ENCODE measurements at places on chromosomes 12 and 14.

- no peak for DNase-seq
Observed at GRCh38 chr14:54453252-54453651, 12.1 kb upstream of the CNIH1 start.

GRCh38 chr12:51809193-51809592, 39.3 kb downstream of the FIGNL2 start:
- no peak for DNase-seq

DNA sequence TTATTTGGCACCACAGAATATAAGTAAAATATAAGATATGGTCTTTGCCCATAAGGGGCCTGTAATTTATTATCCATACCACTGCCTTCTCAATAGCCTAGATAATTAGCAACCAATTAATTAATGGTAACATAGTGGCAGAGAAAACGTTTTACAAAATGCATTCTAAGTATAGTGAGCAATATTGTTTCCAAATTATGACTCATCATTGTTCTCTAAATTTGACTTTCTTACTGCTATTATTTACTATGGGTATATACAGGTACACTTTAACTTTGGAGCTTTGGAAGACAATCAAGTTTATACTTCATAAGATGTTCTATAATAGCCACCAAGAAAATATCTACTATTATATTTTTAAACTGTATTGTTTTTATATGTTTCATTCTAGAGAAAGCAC, 26.7 kb downstream of the DCP1B start:
- DNase-seq = no peak

GRCh38 chr14:76742966-76743365, 18.3 kb upstream of the VASH1 start:
- DNase-seq = no peak

DNA sequence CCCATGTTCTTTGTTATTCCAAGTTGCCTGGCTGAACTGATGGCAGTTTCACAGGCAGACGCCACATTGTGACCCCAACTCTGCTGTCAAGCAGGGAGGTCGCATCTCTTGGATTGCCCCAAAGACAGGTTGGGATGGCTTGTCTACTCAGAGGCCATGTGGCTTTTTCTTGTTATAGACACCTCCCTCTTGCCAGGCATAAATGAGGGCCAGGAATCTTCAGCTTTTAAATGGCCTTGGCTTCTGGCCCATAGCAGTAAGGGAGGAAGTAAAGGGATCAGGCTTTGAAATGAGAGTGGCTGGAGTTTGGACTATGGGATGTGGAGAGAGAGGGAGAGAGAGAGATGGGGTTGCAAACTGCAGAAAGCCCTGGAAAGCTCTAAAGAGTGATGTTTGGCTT, 215.0 kb downstream of the TBX5 start:
- DNase-seq = no peak

- no peak for DNase-seq
Observed at GRCh38 chr12:34400411-34400881, 378.1 kb downstream of the ALG10 start.

- DNase-seq = peak; percentile 4
Observed at GRCh38 chr14:59583755-59584154, 7.1 kb upstream of the CCDC175 start.

All from AG09309 (cell line).